ENCODE measurements at places on chromosomes 1 and 21.
A peak's percentile ranks its signal among the peaks of the same experiment; 100 is the strongest.

- no peak for DNase-seq
Measured at GRCh38 chr1:147622731-147623130, 47.6 kb downstream of the ACP6 start.

- peak; percentile 30 for DNase-seq
Measured at GRCh38 chr1:20640183-20640597, 6.9 kb downstream of the PINK1 start.

DNA sequence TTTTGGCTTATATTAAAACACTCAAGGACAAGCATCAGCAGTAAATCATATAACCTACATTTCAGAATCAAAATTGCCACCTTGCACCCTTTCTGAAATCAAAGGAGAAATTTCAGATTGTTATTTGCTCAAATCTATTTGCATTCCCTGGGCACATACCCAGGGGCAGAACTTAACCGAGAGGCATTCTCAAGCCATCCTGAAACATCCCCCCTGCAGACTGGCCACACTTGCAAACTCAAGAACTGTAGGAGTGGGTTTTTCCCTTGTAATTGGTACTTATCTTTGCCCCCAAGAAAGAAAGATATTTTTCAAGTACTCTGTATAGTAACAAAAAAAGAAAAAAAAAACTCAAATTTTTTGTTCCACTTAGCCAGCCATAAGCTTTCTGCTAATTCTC is 213.6 kb upstream of the ESRRG start:
- DNase-seq: no peak

DNA sequence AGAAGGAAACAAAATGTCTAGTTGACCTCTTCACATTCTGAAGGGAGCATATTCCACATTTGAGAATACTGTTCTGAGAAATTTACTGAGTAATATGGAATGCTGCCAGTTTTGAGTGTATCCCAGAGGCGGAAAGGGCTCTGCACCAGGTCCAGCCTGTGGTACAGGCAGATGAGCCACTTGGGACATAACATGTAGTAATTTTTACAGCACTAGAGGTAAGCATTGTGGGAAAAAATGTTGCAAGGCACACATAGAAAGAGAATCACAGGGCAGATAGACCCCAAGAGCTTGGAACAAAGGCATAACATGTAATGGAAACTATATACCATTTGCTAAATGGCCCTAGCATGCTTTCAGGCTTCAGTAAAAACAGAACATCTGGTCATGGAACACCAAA is 228.5 kb downstream of the USH2A start:
- no peak for DNase-seq

DNA sequence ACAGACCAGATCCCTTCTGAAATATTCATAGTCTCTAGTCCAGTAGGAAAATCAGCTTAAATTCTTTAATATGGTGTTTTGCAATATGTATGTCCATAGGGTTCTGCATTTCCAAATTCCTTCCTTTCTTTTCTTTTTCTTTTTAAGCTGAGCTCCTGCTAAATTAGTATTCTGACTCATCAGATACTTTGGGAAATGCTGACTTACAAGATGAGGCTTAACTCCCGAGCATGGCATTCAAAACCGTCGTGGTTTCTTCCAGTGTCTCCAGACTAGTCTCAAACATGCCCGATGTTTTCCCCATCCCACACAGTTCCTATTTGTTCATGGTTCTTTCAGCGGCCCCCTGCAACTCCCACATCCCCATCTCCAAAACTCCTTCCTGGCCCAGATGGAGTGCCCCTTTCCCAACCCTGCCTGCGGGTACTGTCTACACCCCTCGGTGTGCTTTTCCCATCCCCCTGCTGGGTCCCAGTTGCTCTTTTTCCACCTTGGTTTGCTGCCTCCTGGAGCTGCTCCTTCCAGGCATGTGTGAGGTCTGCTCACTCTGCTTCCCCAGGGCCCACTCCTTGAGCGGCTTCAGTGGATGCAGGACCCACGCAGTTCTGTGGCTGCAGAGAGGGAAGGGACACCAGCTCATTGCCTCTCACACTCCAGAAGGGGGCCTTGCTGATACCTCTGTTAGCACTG is 19.5 kb upstream of the ETV3 start:
- no peak for DNase-seq

DNA sequence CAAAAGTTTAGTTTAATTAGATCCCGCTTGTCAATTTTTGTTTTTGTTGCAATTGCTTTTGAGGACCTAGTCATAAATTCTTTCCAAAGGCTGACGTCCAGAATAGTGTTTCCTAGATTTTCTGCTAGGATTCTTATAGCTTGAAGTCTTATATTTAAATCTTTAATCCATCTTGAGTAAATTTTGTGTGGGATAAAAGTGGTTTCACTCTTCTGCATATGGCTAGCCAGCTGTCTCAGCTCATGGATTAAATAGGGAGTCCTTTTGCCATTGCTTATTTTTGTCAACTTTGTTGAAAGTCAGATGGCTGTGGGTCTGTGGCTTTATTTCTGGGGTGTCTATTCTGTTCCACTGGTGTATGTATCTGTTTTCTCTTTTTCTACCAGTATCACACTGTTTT is 801.3 kb upstream of the ADGRL4 start:
- DNase-seq: no peak

- DNase-seq: no peak
Measured at GRCh38 chr21:37065561-37066177, 7.2 kb downstream of the PIGP start.

GRCh38 chr1:151005729-151006319 is 878 bp downstream of the MINDY1 start:
- DNase-seq: no peak

- no peak for DNase-seq
Measured at GRCh38 chr1:185894791-185895190, 160.6 kb downstream of the HMCN1 start.

- DNase-seq: no peak
Measured at GRCh38 chr1:23101101-23101827, 67.4 kb downstream of the LUZP1 start.

GRCh38 chr1:21775550-21775914 is 7.4 kb downstream of the USP48 start:
- DNase-seq: no peak

GRCh38 chr1:154191990-154192461 is at the start of gene TPM3:
Gene TPM3 (minus strand): TSS chr1:154192100. CDS start chr1:154192018, 82 bp downstream.
- no peak for DNase-seq

GRCh38 chr1:234307726-234308125 is 65.5 kb upstream of the COA6 start:
- no peak for DNase-seq

DNA sequence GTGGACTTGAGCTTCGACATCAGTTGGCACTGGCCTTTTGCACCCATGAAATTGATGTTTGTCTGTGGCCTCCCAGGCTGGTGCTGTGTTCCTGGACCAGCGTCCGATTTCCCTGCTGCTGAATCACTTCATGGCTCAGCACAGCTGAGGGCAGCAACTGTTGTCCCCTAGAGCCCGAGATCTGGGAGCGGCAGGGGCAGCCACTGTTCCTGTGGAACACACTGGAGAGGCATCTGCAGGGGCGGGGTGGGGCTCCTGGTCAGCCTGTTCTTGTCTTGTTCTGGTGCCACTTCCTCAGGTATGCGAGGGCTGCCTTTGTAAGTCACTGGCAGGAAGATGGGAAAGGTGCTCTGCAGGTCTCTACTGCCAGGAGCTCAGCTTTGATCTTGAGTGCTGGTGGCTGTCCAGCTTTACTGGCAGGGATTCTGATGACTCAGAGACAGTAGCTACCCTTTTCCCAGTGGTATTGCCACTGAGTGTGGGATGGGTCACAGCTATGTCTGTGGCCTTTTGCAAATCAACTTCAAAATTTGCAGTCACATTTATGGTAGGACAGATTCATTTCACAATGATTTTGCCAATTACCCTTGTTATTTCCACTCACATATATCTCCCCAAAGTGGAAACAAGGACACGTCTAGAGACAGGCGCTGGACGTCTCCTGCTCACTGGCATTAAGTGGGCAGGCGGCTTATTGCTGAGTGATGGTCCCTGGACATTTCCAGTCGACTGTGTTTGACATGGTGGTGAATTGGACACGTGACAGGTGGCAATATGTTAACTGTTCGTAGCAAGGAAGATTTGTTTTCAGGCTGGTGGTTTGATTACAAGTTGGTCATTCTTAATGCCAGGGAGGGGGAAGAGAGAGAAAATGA is 15.3 kb downstream of the AGPAT3 start:
- DNase-seq: no peak

DNA sequence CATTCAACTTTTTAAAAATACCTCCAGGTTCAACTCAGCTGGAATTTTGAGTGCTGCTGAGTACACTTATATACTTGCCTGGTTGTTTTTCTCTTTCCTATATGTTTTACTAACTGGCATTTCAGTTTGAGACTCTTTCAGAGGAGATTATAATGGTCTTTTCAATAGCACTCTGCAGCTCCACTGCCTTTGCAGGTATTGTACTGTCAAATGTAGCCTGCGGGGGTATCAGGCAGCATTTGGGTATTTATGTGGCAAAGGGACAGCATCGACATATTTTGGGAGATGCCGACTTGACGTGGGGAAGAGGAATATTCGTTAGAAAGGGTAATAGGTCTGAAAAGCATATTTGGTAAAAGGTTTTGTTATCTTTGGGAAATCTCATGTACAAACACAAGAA is 11.1 kb upstream of the TGFBR3 start:
- no peak for DNase-seq

DNA sequence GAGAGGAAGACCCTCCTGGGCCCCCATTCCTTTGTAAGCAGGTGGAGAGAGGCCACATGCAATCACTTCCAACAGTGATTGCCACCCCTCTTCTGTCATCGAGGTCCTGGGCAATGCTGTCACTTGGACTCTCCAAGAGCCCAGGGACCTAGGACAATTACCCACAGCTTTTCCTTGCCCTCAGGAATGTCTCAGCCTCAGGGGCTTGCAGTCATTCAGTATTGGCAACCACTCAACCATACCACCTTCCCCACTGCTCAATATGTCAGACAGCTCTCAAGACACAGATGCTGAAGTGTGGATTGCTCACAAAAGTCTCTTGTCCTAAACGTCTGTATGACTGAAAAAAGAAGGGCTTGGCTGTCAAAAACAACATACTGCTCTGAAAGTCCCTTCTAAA is 87.8 kb downstream of the PTPN14 start:
- DNase-seq: no peak

GRCh38 chr1:226281058-226281457 is 27.9 kb downstream of the LIN9 start:
- no peak for DNase-seq

- DNase-seq: no peak
Measured at GRCh38 chr1:170414989-170415709, 116.8 kb upstream of the GORAB start.

DNA sequence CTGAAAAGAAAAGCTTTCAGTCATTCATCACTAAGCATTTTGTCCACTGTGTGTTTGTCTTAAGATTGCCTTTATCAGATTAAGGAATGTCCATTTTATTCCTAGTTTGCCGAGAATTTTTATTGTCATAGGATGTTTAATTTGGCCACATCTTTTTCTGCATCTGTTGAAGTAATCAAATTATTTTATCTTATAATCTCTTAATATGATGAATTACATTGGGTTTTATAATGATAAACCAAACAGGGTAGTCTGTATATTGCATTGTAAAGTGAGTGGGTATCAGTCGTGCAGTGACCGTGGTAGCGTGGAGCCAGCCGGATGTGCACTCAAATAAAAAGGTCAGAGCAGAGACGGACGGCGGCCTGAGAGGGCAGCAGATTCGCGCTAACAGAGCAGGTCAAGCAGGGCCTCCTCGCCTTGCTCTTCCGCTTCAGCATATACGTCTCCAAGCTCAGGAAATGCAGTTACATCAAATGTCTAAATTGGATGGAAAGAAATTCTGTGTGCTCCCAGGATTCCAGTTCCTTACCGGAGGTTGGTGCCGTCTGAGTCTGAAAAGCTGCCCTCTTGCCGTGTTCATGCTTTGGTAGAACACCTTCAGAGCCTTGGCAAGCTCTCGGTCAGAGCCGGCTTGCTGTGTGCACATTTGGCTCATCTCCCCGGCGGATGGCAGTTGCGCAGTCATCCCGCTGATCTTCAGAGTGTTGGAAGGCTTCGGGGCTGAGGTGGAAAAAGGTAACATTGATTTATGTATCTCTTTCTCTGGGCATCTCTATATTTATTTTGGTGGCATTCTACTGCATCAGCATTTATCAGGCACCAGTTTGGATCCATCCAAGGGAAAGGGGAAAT is 51.5 kb downstream of the SCCPDH start:
- DNase-seq: no peak

DNA sequence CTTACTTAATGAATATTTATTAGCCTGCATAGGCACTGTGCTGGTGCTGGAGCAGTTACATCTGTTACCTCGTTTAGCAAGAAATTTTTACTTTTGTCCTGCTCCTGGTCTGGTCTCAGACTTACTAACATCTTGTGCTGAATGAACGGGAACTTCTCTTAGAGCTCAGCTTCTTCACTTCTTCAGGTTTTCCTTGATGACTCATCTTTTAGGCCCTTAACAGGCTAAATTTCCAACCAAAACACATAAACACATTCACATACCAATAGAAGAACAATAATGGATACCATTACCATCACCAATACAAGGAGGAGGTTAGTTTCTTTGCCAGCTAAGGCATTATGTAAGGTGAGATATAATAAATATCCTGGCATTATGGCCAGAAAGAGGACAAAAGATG is 68.9 kb downstream of the IFI44 start:
- no peak for DNase-seq

- no peak for DNase-seq
Measured at GRCh38 chr1:35298464-35298863, 30.0 kb downstream of the ZMYM4 start.

DNA sequence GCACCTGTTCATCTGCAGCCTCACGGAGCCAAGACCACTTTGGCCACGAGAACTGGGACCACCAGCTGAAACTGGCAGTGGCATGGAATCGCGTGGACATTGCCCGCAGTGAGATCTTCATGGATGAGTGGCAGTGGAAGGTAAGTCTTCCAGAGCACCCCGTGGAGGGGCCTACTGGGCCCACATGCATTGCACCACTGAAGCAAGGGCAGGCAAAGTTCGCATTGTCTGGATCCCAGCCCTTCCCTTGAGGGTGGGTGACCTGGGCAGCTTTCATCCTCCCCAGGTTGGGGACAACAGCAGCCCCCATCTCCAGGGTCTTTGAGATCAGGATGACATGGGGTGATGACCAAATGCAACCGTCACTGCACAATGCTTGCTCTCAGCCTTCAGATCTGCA is 37.5 kb downstream of the TRPM2 start:
- no peak for DNase-seq

Data from stimulated activated CD8-positive, alpha-beta memory T cell treated with anti-CD3 and anti-CD28 coated beads, Interleukin-4, amount 100 ng/mL, for 4 hours (primary cell).